T-helper 1 cell (primary cell): ENCODE measurements at places on chromosomes 7 and 10.
A peak's percentile ranks its signal among the peaks of the same experiment; 100 is the strongest.

DNA sequence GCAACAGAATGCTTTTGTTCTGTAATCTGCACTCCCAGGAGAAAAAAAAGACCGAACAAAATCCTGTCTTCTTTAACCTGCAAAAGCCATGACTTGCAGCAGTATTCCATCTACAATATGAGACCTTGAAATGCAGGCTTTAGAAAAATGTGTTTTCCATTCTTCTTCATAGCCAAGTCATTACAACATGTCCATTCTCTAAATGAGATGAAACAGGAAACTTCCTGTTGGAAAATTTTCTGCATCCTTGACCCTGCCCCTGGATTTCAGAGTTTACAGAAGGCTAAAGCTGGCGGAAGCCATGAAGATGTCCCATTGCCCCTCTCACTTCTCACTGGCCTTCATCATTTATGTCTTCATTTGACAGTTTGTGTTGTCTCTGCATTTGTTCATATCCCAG is 546.4 kb downstream of the TNS3 start:
- no peak for DNase-seq

GRCh38 chr10:21528236-21529031 is 3.0 kb upstream of the SKIDA1 start:
- no peak for DNase-seq

- no peak for DNase-seq
Measured at GRCh38 chr10:24360282-24361127, 151.6 kb downstream of the KIAA1217 start.

DNA sequence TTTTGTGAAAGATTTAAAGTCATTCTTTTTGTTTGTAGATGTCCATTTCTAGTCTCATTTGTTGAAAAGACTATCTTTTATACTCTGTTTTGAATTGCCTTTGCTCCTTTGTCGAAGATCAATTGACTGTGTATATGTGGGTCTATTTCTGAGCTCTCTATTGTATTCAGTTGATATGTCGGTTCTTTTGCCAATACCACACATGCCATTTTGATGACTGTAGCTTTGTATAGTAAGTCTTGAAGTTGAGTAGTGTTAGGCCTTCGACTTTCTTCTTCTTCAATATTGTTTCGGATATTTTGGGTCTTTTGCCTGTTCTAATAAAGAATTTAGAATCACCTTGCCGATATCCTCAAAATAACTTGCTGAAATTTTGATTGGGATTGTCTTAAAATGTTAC is 104.5 kb downstream of the CCSER2 start:
- no peak for DNase-seq

DNA sequence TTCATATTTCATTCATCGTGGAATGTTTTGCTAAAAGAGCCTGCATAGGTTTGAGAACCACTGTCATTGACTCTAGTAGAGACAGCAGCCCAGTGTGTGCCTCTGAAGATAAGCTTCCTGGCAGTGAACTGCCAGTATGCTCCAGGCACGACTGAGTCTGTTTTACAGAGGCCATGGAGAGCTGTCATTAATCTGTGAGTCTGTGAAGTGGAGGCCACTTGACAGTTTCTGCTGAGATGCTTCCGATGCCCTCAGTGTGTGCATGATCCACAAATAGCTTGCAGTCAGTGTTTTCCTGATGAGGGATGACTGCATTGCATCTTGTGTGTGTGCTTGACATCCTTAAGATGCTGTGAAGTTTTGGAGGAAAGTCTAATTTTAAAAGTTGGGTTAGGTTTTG is 162.2 kb downstream of the PFKFB3 start:
- DNase-seq: no peak

DNA sequence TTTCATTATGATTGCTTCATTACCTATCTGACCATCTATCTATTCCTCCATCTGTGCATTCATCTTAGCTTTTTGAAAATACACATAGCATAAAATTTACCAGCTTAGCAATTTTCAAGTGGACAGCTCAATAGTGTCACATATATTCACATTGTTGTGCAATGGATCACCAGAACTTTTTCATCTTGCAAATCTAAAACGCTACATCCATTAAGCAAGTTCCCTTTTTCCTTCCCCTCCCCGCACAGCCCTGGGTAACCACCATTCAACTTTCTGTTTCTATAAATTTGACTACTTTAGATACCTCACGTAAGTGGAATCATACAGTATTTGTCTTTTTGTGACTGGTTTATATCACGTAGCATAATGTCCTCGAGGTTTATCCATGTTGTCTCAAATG is 78.0 kb upstream of the ADRB1 start:
- DNase-seq: no peak

- no peak for DNase-seq
Measured at GRCh38 chr10:63758080-63758479, 236.9 kb downstream of the REEP3 start.

- peak; percentile 16 for DNase-seq
Measured at GRCh38 chr10:121069061-121069850, 218.1 kb downstream of the WDR11 start.

GRCh38 chr10:7007600-7008190 is 403.1 kb downstream of the SFMBT2 start:
- DNase-seq: no peak

GRCh38 chr10:8539056-8539455 is 484.6 kb downstream of the GATA3 start:
- no peak for DNase-seq

- DNase-seq: no peak
Measured at GRCh38 chr10:110650265-110650668, 6.1 kb downstream of the RBM20 start.

DNA sequence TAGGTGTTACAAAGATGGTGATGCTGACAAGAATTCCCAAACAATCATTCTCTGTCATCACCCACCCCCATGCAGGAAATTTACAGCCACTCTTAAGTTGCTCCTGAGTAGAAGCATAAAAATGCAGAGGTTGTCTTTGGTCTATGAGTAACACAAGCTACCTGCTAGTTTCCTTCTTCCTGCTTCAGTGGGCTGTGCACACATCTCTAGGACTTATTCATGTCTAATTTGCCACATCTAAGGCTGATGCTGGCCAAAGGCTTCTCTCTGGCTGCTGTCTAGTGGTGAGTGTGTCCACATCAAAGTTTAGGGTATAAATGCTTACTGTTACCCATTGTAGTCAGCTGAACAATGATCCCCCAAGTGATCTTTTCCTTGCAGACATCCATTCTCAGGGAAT is 662.5 kb downstream of the TYW1 start:
- no peak for DNase-seq

GRCh38 chr10:11446133-11446532 is 165.3 kb downstream of the USP6NL start:
- no peak for DNase-seq
